NAMALWA (cell line): ENCODE measurements at places on chromosomes 3 and 15.

DNA sequence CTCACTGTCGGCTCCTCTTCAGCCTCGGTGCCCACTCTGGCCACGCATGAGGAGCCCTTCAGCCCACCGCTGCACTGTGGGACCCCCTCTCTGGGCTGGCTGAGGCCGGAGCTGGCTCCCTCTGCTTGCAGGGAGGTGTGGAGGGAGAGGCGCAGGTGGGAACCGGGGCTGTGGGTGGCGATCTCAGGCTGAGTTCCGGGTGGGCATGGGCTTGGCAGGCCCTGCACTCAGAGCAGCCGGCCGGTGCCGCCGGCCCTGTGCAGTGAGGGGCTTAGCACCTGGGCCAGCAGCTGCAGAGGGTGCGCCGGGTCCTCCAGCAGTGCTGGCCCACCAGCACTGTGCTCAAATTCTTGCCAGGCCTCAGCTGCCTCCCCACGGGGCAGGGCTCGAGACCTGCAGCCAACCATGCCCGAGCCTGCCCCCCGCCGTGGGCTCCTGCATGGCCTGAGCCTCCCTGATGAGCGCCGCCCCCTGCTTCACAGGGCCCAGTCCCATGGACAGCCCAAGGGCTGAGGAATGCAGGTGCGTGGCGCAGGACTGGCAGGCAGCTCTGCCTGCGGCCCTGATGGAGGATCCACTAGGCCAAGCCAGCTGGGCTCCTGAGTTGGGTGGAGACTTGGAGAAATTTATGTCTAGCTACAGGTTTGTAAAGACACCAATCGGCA is 899.1 kb downstream of the SI start:
- DNase-seq: no peak

DNA sequence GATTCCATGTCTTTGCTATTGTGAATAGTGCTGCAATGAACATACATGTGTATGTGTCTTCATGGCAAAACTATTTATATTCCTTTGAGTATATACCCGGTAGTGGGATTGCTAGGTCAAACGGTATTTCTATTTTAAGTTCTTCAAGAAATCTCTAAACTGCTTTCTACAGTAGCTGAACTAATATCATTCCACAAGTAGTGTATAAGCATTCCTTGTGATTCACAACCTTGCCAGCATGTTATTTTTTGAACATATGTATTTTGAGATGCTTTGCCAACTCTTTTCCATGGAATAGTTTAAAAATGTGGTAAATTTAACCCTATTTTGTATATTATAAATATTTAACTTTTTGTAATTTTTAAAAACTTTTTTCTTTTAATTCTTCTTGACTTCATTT is 592.7 kb upstream of the NAALADL2 start:
- no peak for DNase-seq

DNA sequence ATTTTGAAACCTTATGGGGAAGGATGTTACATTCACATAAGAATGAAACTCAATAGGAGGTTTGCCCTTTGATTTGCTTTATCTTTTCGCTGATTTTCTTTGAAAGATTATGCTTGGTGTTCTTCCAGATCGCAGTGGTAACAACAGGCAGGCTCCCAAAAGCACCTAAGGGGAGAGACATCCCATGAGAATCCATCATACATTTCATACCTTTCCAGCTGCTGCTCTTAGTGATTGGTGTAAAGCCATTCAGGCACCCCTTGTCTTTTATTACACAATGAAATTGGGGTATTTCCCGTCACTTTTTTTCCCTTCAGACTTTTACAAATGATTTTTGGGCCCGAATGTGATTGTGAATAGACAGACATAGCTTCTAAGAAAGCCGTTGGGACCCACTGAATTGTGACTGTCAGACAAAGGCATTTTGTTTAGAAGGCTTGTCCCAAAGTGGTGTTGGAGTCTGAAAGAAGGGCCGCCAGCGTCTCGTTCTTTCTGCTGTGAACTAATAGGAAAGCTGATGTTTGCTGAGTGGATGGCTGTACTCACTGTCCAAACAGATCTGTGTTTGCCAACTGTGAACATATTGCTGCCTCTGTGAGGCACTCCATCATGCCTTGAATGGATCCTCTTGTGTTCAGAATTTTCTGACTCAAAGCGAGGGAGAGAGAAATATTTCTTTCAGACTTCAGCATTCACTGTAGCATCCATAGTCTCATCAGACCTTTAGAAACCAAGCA is 164.3 kb downstream of the FNDC3B start:
- no peak for DNase-seq

DNA sequence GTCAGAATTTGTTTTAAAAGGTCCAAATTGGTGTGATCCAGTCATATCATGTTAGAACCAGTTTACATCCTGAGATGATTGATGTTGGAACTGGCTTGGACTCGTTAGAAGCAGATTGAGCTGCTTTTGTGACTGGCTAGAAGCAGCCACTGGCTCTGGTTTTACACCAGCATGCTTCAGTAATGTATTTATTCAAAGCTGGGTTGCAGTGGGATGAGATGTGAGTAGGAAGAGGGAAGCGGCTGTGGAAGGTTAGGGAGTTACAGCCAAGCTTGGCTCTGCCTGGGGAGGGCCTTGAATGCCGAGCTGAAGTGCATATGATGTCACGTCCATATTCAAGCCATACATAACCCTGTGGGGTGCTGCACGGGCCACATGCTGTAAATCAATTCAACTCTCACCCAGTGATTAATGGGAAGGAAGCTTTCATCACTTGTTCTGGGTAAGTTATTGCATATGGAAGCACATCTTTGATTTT is 104.0 kb upstream of the SMAD3 start:
- DNase-seq: no peak

- DNase-seq: no peak
Observed at GRCh38 chr3:144557515-144557914, 585.9 kb downstream of the DIPK2A start.

DNA sequence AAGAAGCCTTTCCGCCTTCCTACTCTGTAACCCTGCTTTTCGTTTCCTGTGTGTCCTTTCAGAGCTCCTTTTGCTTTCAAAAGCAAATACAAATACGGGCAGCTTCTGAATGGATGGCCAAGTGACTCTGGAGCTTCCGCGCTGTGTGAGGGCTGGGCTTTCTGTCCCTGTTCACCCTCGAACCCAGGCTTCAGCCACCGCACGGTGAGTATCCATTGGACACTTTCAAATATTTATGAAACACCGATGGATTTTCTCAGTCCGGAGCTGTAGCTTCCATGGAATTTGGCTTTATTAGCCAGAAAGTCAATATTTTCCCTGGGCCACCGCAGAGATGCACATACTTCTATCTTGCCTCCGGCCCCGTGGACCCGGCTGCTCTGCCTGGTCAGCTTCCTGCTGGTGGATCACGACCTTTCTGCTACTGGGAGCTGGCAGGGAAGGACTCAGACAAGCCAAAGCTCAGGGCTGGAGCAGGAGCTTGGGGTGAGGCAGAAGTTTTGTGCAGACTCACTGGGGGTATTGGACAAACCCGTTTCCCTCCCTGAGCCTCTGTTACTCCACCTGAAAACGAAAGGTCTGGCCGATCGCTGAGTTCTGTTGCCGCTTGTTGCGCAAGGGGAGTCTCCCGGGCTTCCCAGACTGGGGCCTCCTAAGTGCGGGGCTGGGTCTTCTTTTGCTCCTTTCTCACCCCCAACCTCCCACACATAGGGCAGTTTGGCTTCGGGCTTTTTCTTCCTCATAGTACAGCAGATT is 63.6 kb downstream of the LINGO1 start:
- DNase-seq: no peak

DNA sequence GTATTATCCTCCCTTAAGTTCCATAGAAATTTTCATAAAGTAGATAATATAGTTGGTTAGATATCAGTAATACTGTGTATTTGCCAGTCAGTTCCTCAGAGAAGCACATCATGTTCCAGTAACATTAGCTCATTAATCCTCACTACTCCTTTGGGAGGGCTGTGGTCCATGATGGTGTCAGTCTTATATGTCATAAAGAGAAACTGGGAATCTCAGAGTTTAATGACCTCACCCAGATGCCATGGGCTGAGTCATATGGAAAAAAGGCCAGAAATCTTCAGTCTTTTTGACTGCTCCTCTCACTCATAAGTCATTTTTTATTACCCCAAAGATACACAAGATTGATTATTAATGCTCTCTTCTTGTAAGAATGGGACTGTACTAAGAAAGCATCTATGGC is 188.6 kb downstream of the CHL1 start:
- no peak for DNase-seq

- DNase-seq: no peak
Observed at GRCh38 chr3:133994166-133994890, 35.4 kb downstream of the SLCO2A1 start.

DNA sequence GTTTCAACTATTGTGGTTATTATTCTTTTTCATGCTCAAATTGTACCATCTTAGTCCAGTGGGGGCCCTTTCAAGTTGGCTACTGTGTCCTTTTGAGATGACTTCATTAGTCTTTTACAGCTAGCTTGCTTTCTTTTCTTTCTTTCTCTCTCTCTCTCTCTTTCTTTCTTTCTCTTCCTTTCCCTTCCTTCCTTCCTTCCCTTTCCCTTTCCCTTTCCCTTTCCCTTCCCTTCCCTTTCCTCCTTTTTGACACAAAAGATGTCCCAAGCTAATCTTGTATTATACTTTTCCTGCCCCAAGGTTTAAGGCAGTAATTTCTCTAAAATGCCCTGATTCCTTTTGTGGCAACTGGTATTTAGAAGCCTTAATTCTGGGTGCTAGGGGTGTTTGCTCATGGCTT is 213.0 kb upstream of the TBC1D5 start:
- no peak for DNase-seq

- DNase-seq: no peak
Observed at GRCh38 chr15:76149291-76149915, 89.6 kb downstream of the TMEM266 start.

DNA sequence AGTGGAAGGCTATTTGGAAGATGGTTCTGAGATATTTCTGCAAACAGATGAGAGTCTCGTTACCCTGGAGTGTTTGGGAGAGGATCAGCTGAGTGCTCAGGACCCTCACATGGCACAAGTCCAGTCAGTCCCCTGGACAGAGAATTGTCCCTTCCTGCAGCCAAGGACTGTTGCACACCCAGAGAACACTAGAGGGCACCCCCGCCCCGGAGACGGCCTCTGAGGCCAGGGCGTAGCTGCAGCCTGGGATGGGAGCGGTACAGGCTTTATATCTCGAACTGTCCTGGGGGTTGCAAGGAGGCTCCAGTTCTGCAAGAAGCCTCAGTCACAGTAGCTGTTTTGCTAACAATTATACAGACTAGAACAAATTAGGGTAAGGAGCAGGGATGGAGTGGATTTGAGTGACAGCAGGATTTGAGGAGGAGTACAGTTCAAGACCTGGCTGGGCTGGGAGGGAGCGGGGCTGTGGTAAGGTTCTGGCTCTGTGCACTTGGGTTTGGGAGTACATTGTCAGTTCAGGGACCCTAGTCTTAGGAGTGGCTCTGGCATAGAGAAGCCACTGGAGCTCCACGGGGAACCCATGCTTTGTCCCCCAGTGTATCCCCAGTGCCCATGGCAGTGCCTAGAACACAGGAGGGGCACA is 67.6 kb upstream of the HACD2 start:
- DNase-seq: peak; percentile 71

- no peak for DNase-seq
Observed at GRCh38 chr15:70200511-70201424, 103.1 kb upstream of the TLE3 start.

- no peak for DNase-seq
Observed at GRCh38 chr3:15164340-15164739, 41.7 kb upstream of the CAPN7 start.

DNA sequence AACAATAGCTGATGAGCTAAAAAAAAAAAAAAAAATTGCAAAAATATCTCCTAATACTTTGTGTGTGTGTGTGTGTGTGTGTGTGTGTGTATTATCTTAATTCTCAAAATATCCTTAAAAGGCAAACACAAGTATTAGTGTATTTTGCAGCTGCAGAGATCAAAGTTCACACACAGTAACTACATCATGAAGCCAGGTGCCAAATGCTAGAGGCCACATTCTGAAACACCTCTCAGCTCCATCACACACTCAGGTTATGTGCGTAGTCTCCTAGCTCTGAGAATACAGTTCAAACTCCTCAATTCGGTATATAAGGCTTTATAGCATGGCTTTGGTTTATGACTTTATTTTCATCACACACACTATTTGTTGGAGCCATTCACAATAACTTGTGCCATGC is 33.5 kb upstream of the PPARG start:
- no peak for DNase-seq

GRCh38 chr3:14744556-14744955 is 69.6 kb downstream of the C3orf20 start:
- no peak for DNase-seq

GRCh38 chr15:74275957-74276356 is 39.8 kb downstream of the CCDC33 start:
- DNase-seq: peak; percentile 66

DNA sequence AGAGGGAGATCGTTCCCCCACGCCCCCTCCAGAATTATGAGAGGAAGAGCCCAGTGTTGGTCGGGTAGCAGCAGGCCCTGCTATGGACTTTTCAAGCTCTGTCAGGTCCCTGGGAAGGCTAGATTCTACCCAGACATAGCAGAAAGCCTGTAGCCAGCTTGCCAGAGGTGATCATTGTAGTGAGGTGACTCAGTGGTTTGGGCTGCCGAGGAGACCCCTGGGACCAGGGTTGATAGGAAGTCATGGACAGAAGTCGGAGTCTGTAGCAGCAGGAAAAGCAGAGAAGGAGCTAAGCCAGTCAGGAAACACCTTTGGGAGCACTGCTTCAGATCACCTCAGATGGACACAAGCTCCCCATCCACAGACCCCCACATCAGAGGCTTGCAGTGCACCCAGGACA is 67.7 kb downstream of the CCNL1 start:
- DNase-seq: no peak

GRCh38 chr3:98655666-98656065 is 62.3 kb upstream of the CPOX start:
- no peak for DNase-seq

DNA sequence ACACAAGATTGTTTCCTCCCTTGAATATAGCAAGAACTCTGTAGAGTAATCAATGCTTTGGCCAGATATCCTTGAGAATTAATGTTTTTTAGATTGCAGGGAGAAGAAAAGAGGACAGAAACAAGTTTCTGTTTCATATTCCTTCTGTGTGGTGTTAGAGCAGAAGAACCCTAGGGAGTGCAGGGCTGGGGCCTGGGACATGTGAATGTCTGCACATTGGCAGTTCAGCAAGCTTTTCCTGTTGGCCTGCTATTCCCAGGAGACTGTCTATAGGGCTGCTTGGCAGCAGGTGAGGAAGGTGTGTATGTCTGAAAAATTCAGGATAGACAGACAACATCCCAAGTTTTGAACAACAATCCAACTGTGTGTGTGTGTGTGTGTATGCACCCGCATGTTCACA is 13.6 kb upstream of the CNBP start:
- DNase-seq: no peak

- peak; percentile 36 for DNase-seq
Observed at GRCh38 chr3:195893044-195893395, 15.3 kb downstream of the TNK2 start.

GRCh38 chr15:48177383-48177765 is 721 bp downstream of the MYEF2 start:
- DNase-seq: no peak

DNA sequence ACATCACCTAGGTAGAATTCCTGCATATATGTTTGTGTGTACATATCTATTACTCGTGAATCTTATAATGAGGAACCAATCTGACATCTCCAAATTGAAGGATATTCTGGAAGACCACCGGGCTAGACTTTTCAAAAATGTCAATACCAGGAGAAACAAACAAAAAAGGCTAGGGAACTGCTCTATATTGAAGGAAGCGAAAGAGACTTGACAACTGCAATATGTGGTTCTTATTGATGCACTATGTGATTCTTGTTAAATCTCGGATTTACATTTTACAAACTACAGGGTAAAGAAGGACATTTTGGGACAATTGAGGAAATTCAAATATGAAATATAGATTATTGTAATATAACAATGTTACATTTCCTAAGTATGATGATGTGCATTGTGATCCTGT is 137.5 kb upstream of the CCDC54 start:
- no peak for DNase-seq

GRCh38 chr15:78727561-78727960 is 83.7 kb downstream of the ADAMTS7 start:
- DNase-seq: no peak
